GM13977 (cell line): ENCODE measurements at places on chromosomes 6 and 20.

GRCh38 chr20:40983898-40984297, 44.7 kb upstream of the TOP1 start:
- DNase-seq = no peak

DNA sequence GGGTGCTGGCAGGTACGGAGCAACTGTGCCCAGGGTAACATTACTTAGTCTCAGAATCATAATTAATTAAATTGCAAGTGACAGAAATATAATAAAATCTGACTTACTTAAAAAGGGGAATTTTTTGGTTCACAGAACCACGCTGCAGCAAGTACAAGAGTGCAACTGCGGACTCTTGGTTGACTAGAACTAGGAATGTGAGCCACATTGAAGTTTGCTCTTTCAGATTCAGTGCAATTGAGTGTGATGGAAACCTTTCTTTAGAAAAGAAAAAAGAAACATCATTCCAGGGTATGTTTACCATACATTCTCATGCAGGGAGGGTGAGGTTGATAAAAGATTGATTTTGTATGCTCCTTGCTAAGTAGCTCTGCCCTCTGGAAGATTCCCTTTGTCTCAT, 45.0 kb upstream of the GGTLC1 start:
- no peak for DNase-seq

DNA sequence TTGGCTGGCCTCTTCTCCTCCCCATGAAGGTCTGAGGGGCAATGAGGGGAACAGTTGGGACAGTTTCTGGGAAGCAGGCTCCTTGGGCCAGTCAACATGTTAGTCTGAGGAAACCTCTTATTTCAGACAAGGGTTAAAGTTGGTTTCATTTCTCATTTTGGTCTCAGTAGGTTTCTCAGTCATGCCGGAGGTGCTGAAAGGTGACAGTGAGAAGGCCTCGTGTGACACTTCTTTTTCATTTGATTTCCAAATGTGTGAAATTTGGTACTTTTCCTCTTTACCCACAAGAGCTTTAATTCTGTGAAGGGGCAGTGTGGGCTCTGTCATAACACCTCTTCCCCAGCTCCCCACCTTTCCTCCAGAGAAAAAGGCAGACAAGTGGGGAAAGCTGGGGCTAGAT, 7.5 kb upstream of the GLP1R start:
- peak; percentile 58 for DNase-seq

- no peak for DNase-seq
Measured at GRCh38 chr6:3356824-3357420, 98.2 kb downstream of the PSMG4 start.

GRCh38 chr20:50066161-50066834, 46.7 kb downstream of the UBE2V1 start:
- DNase-seq = no peak

DNA sequence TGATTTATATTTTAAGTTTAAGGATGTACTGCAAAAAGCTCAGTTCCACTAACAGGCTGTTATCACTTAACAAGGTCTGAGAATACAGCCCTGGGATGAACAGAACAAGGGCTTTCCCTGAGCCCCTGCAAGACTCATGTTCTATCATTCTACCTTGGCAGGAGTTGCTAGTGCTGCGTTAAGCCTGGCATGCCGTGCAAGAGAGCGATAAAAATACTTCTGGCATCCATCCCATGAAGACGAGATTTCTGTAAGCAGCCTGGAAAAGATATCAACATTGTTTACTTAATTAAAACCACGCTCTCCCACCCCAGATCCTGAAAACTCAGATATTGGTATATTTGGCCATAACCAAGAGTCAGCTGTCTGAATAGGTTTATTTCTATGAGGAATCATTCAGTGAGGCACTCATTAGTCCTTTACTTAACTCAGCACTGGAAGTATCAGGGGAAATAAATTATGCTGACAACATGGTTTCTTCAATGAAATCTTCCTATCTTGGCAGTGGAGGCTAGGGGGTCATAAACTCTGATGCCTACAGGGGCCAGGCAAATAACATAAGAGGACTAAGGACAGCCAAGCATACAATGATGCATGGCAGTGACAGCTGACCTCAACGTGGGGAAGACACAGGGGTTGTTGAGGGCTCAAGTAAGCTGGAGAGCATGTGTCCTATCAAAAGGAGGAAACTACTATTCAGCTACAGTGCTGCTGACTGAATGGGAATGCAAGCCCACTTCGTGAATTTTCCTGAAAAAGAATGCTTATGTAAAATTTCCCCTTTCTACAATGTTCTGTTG, 37.6 kb upstream of the LYRM2 start:
- DNase-seq = no peak

- DNase-seq = no peak
Measured at GRCh38 chr6:71965404-71965803, 79.1 kb downstream of the RIMS1 start.

DNA sequence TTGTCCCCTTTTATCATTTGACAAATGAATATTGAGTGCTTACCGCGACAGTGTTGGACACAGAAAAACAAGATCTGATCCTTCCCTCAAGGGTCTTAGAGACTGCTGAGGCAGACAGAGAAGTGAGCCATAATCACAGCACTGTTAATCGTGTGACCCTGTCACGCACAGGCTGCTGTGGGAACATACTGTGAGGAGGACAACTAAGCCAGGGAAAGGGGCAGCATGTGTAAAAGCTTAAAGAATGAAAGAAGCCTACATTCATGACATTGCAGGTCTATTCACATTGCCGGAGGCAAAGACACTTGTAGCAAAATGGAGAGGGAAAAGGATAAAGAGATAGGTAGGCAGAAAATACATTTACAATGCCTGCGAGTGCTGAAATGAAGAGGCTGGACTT, 32.7 kb downstream of the TRDN start:
- DNase-seq = no peak

DNA sequence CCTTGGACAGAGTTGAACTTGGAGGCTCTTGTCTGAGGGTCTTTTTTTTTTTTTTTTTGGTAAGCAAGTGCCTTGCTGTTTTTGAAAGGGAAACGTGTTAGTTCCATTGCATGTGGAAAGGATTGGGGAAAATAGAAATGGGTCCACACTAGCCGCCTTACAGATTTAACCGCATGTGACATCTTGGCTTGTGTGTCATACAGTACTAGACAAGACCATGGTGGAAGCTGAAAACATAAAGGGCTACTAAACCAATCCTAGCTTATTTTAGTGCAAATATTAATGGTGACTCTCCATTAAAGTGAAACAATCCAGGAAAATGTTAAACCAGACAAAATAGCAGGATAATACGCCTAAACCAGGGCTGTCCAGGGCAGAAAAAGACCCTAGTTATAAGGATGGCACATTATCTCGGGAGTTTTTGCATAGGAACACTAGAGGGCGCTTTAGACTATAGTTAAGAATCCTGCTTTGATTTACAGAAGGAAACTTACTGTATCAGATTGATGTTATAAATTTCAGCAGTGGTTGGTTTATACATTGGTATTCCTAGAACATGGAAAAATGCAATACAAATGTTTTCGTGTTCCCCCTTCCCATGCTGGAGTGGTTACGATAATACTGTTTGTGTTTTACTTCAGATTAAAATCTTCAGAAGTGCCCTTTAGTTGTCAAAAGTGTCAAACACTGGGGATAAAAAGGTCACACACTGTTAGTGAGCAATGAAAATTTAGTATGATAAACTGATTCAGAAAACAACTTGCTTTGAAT, 59.8 kb upstream of the DEK start:
- peak; percentile 63 for DNase-seq

GRCh38 chr20:58081846-58082245, 146.6 kb downstream of the ANKRD60 start:
- DNase-seq = no peak

DNA sequence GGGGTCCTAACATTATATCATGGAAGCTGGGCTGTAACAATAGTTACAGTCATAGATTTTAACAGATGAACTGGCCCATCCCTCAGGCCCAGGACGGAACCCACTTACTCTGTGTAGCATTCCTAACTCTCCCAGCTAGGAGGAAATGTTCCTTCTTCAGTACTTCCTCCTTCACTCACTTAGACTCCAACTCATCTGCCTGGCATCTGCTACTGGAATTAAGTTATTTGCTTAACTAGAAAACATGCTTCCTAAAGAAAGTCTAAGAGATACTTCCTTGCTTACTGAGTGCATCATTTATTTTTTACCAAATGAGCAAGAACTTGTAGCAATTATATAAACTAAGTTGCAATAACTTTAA, 20.5 kb downstream of the GCLC start:
- DNase-seq = no peak

- DNase-seq = no peak
Measured at GRCh38 chr6:158042245-158042798, 60.7 kb downstream of the SYNJ2 start.

GRCh38 chr6:42378536-42378935, 73.2 kb downstream of the TRERF1 start:
- no peak for DNase-seq

DNA sequence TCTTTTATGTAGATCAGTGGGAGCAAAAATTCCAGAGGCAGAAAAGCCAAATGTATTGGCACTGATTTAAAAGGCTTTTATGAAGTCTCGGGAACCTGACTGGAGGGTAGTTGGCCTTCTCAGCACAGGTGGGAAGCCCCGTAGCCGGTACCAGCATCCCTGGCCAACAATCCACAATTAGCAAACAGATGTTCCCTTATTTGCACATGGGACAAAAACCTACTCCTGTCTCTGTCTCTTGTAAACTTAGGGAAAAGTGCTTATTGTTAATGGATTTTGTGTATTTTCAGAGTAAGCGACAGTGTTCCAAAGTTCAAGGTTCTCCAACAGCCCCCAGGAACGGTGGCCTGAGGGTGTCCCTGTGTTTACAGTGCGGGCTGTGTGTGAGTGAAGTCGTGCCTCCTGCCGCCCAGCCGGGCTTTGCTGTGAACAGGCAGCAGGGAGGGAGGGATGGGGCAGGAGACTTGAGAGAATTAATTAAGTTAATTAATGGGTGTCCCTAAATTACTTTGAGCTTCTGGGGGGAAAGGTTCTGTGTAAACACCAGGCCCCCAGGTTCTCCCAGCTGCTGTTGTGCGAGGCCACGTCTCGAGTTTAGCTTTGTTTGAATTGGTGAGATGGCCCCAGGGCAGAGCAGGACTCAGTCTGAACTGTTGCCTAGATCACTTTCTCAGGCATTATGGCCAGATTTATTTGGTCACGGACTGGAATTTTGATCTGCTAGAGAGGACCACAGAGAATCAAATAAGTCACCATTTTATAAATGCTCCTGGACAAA, 3.9 kb downstream of the SYNJ2 start:
- DNase-seq = no peak

- no peak for DNase-seq
Measured at GRCh38 chr6:161027385-161027784, 35.8 kb downstream of the MAP3K4 start.

DNA sequence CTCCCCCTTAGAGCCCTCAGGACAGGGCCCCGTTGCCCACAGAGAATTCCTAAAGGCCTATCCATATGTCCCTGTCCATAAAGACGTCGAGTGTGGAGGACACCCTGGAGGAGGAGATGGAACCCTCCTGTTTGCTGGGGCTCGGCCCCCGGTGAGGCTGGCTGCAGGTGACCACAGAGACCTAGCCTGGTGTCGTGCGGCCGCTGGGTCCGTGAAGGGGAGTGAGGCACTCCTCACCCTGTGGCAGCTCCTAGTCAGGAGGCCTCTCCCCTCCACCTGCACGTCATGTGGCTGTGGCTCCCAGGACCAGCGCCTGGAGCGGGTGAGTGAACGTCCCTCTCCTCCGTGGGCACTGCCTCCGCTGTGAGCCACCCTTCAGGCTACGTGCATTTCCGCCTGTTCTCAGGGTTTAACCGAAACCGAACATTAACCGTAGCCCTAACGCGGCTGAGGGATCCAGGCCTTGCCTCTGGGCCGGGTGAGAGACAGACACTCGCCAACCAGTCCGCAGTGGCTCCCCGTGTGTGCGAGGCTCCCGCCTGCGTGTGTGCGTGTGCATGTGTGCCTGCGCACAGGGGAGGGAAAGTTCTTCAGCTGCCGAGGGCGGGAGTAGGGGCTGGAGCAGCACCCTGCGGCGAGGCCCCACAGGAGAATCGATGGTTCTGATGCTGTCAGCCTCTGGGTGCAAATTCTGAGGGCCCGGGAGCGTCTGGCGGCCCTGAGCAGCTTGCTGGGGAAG, 5.9 kb upstream of the TCEA2 start:
- DNase-seq = no peak

DNA sequence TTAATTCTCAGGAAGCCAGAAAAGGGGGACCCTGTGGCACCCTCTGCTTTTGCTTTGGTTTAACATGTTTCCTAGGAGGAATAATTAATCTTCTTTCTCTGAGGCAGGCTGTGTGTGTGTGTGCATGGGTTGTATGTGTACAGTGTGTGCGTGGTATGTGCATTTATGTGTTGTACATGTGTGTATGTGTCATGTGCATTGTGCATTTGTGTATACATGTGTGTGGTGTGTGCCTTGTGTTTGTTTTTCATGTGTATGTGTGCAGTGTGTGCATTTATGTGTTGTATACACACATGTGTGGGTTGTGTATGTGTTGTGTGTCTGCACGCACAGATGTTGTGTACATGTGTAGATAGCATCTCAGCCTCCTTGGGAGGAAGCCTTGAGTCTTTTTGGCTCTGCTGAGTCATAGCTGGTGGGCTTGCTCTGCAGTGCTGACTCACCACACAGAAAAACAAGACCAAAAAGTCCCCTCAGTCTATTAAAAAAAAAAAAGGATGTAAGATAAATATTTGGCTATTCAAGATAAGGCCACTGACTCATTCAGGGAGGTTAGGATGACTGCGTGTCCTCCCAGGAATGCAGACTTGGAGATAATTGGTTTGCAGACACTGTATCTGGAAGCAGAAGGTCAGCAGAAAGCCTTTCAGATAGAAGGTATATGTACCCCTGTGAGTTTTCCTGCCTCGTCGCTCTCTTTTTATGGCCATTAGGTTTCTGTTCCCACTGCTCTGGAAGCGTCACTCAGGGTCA, 58.6 kb downstream of the SYNJ2 start:
- peak; percentile 73 for DNase-seq

DNA sequence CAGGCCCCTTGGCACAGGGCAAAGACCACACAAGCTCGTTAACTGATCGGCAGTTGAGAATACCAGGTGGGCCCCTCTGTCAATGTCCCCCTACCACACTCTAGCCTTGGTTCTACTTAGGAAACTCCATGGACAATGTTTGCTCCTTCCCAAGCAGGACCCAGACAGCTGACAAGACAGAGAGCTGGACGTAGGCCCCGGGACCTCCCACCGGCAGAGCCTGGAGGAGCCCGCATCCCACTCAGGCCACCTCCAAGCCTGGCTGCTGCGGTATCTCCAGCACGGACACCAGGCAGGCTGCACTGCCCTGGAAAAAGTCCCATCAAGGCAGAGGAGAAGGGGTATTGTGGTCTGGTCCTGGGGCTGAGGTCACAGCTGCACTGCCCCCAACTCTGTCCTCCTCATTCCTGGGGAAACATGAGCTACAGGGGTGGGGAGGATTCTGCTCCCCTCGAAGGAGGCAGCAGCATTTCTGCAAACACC, 6.2 kb upstream of the GRM4 start:
- DNase-seq = no peak
